Activated naive CD8-positive, alpha-beta T cell treated with anti-CD3 and anti-CD28 coated beads for 36 hours (primary cell): ENCODE measurements at places on chromosomes 6 and 20.

- DNase-seq, result no peak
Measured at GRCh38 chr6:98812220-98812619, 22.2 kb upstream of the POU3F2 start.

DNA sequence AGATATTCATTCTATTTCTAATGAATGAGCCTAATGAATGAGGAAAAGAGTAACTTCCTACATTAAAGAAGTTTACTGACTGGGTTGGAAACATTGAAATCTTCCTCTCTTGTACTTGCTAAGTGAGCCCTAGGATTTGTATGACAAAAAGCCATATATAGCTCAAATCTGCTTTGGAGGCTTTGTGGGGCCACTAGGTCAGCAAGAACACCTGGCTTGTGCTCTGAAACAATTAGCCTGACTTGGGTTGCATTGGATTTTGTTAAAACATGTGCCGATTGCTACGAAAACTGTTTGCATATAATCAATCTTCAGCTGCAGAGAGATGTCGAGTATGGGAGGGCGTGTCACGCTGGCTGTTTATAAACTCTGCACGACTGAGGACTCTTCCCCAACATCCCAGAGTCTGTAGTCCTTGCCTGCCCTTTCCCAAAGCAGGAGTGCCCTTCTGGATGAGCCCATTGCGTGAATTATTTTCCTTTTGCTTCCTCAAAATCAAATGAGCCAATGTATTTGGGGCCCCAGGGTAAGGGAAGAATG, 684.8 kb downstream of the DHX35 start:
- no peak for DNase-seq

DNA sequence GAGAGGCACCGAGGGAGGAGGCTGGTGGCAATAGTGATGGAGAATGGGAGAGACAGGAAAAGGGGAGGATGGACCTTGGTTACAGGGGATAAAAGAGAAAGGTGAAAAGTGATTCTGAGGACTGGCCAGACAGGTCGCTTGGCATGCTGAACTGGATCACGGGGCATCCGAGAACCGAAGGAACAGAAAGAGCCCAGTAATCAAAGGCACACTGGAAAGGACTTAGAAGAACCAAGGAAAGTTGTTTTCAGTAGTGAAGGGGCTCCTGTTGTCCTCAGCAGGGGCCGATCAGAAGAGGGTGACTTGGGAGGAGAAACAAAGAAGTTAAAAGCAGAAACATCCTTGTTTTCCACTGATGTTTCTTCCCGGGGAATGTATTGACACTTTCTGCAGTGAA, 18.9 kb downstream of the SYTL3 start:
- DNase-seq, result no peak

DNA sequence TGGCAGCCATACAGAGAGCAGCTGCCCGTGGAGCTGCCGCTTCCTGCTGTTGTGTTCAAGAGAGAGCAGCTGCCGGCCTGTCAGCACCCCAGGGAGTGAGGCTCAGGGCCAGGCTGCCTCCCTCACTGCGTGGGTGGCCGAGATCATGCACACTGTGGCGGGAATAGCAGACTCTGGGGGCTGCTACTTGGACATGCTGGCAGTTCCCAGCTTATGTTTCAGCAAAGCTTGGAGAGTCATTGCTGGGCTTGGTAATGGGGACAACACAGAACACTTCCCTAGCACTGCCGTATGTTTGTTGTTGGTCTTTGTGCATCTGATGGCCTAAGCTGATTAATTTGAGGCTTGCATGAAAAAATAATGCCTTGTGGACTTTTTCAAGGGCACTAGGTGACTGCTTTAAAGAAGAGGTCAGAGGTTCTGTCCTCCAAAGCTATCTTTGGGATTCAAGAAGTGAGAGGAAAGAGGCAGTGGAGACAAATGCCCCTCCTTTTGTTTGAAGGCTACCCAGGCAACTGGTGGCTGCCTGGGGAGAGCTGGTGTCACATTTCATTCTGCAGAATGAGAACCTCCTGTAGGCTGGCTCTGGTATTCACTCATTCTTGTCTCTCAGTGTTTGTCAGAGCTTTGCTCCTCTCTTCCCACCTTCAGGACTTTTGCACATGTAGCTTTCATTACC, 18.8 kb downstream of the MRAP2 start:
- no peak for DNase-seq

- DNase-seq, result peak; percentile 73
Measured at GRCh38 chr20:34708621-34709043, 4.5 kb downstream of the TP53INP2 start.

DNA sequence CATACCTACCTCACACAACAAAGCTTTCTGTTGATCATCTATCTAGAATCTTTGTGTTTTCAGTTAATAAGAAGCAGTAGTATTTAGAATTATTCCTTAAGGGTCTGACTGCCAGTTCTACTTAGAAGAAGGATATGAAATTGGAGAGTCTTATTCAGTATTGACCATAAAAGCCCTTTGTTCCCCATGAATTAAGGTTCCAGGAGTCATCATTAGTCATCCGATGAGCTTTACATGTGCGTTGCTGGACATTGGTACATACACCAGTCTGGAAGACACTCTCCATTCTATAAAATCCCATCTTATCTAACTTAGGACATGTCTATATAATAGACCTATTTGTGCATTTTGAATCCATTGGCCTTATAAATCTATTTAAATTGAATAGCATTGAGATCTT, 34.4 kb upstream of the RNF217 start:
- no peak for DNase-seq

DNA sequence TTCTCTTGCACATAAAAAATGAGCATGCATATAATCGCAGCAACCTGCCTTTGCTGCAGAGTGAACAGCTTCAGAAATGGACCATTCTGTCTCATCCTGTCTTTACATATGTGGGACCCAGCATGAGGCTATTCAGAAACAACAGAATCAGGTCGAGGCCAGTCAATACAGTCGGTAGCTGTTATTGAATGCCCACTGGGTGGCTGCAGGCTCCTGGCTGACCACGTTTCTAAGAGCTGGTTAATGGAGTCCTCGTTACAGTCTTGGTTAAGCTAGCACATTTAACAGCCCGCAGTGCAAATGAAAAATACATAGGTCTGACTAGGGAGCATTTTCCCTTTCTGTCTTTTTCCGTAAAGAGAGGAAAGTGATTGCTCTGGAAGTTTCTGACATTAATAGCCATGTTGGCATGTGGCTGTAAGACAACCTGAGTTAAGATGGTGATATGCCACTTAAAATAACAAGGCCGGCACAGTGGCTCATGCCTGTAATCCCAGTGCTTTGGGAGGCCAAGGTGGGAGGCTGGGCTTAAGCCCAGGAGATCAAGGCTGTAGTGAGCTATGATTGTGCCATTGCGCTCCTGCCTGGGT, 75.0 kb downstream of the SHLD1 start:
- DNase-seq, result no peak

DNA sequence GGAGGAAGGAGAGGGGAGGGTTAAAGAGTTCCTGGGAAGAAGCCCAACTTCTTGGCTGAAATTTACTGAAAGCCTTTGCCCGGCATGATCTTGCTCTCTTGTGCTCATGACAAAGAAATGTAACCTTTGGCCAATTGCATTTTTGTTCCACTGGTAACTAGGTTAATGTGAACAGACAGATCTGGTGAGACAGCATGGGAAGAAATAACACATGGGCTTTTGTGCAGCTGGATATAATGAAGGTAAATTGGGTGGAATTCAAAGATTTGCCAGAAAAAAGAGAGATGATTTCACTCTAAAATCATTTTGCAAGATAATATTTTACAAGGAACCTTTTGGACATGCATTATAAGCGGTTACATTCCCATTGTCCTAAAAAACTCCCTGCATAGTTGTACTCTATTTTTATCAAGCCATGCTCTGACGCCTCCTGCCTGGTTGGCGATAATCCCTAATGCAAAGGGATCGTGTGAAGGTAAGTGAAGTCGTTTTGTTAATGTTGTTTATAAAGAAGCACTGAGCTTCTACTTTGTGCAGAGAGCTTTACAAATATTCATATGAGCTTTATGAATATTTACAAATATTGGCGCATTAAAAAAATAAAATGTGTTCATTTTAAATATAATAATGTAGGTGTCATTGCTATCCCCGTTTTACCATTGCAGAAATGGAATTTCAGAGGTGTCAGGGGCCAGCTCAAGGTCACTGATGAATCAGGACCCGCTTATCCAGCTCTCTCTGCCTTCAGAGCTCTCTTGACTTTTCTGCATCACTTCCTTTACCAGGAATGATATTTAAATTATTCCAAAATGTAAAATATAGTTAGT, 161.3 kb upstream of the AGPAT4 start:
- no peak for DNase-seq

DNA sequence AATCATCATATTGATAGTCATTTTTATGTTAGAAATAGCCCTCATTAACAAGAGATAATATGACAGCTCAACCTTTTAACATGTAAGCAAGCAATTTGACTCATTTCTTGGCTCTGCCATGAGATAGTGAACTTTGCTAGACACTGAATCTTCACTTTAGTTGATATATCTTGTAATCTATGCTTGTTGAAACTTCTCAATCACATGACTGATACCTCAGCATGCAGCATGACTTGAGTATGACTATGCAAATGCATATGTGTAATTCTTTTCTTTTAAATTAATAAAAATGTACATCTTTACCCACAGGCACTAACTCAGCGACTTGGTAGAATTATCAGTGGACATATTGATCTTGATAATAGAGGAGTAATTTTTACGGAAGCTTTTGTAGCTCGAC, 6.6 kb downstream of the UFL1 start:
- no peak for DNase-seq

DNA sequence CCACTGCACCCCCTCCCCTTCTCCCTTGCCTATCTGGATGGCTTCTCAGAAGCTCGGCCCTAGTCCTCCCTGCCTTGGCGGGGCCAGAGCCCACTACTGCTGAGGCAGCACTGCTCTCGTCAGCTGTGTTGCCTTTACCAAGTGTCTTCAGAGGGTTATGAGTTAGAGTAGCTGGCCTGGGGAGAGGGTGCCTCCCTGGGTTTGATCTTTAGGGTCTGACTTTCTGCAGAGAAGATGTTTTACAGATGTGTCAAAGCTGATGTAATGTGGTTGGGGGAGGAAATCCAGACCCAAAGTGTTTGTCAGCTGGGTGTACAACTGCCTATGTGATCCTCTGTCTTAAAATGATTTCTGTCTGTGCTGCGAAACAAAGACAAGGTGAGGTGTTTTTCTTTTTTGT, 30.4 kb upstream of the PI16 start:
- no peak for DNase-seq

DNA sequence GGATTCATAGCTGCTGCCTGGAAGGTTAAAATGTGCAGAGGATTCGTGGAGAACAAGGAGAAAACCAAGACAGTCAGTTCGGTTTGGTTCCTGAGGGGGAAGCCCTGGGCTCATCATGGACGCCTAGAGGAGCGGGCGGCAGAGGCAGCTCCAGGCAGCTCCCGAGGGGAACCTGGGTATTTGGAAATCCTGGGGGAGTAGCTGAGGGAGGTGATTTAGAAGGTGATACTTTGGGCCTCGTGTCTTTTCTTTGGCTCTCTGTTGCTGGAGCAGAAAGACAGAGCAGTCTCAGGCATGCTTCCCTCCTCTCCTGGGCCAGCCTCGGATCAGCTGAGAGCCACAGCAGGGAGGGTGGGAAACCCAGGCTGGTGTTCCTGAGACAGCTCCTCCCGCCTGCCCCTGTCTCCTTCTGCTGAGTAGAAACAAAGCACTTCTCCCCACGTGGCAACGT, 139.5 kb downstream of the DLL1 start:
- no peak for DNase-seq

GRCh38 chr6:115415378-115415777, 645.3 kb downstream of the FRK start:
- DNase-seq, result no peak

DNA sequence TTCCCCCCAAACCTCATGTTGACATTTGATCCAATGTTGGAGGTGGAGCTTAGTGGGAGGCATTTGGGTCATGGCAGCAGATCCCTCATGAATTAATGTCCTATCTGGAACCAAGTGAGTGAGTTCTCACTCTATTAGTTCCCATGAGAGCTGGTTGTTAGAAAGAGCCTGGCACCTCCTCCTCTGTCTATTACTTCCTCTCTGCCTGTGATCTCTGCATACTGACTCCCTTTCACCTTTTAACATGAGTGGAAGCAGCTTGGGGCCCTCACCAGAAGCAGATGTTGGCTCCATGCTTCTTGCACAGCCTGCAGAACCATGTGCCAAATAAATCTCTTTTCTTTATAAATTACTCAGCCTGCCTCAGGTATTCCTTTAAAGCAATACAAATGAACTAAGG, 127.3 kb upstream of the RALGAPA2 start:
- DNase-seq, result no peak

GRCh38 chr20:4369798-4370124, 351.9 kb upstream of the PRND start:
- DNase-seq, result peak; percentile 37

- no peak for DNase-seq
Measured at GRCh38 chr6:148700047-148700715, 46.6 kb upstream of the UST start.

DNA sequence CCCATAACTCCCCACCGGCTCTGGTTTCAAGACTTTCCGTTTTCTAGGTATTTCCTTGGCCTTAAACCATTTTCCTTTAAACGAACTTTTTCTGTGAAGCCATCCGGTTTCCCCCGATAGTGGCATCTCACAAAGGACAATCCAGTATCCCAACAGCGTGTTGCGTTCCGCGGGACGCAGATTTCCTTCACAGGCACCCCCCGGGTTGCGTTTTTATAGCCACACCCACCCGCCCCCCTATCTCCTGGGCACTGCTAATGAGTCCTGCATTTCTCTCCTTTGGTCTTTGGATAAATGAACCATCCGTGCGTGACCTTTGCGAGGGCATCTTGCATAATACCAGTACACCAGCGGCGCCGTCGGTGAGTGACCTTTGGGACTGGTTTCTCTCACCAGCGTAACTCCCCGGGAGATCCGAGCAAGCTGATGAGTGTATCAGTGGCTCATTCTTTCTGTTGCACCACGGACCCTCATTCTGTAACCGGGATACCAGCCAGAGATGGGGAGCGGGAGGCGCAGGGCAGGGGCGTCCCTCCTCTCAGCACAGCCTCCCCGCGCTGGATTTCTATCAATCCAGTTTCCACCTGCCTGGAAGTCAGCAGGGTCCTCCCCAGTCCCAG, 586 bp upstream of the NQO2 start:
- DNase-seq, result peak; percentile 83

GRCh38 chr20:61759286-61760065, 306.2 kb downstream of the TAF4 start:
- DNase-seq, result no peak

- DNase-seq, result no peak
Measured at GRCh38 chr20:49823152-49823847, 10.7 kb downstream of the SLC9A8 start.

DNA sequence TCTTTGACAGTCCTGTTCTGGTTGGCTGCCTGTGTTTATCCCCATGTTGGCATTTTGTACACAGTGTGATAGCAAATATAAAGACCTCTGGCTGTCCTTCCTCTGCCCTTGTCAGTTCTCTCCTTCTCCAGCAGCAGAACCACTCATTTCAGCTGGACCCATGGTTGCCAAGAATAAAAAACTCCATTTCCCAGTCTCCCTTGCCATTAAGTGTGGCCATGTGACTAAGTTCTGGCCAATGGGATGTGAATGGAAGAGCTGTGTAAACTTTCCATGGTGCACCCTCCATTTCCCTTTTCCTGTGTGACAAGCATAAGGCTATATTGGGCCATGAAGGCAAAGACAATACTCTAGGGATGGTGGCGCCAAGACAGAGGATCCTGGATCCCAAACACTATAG, 78.4 kb upstream of the TBC1D7 start:
- no peak for DNase-seq
